ENCODE measurements at places on chromosomes 2 and 18.

- DNase-seq: no peak
Observed at GRCh38 chr2:41923156-41923786, 124.5 kb upstream of the PKDCC start.

DNA sequence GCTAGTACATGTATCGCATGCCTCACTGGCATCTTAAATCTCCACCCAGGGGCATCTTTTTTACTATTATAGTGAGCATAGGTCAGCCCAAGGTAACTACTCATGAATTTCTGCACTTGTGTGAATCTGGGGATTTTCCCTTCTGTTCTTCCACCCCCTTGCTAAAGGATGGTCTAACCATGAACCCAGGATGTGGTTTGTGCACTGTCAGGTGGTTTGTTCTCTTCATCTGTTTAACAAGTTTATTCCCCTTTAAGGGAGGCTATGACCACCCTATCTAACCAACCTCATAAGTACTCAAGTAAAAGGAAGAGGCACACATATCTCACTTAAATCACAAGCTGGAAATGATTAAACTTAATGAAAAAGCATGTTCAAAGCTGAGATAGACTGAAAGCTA lies 243.0 kb downstream of the RPRM start:
- no peak for DNase-seq

GRCh38 chr18:62802523-62802922 lies 87.2 kb downstream of the PHLPP1 start:
- DNase-seq: no peak

GRCh38 chr2:216116418-216116817 lies 7.3 kb downstream of the XRCC5 start:
- DNase-seq: no peak

GRCh38 chr2:101831351-101831865 lies 133.9 kb downstream of the MAP4K4 start:
- peak; percentile 35 for DNase-seq

DNA sequence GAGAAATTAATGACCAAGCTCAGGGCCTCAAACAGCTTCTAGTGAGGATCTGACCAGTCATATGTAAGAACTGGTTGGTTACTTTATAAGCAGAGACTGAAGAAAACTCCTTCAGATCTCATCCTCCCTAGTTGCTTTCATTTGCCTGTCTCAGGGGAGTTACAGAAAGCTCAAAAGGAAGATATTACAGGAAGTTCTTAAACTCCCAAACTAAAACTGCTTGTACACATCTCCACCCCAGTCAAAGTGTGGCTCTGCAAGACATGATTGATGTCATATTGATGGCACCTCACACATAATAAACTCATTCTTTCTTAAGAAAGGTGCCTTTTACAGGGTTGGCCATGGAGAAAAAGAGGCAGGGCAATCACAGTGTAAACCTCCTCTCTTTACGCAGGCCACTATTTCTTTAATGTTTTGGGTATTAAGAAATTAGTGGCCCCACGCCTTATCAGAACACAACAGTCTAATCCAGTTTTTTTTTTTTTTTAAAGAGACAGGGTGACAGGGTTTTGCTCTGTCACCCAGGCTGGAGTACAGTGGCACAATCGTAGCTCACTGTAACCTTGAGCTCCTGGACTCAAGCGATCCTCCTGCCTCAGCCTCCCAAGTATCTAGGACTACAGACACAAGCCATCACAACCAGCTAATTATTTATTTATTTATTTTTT lies 62.6 kb upstream of the STK17B start:
- no peak for DNase-seq

DNA sequence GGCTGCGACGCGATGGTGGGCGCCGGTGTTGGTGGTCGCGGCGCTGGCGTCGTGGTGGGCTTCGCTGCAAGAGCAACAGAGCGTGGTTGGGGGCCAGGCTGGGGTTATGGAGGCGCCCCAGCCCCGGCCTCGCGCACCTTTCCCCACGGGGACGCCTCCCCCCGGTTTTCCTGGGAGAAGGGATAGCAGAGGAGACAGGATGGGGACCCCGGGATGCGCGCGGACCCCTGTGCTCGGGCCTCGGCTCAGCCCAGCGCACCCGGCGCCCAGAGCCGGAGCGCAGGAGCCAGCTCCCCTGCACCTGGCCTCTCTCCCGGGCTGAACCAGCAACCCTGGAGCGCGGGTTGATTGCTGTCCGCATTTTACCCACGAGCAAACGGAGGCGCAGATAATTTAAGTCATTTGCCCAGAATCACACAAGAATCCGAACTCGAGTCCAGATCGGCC lies 1.0 kb downstream of the CD8A start:
- DNase-seq: no peak

GRCh38 chr18:55105873-55106272 lies 146.6 kb upstream of the CCDC68 start:
- DNase-seq: no peak

GRCh38 chr2:149725234-149725633 lies 137.7 kb upstream of the MMADHC start:
- no peak for DNase-seq

DNA sequence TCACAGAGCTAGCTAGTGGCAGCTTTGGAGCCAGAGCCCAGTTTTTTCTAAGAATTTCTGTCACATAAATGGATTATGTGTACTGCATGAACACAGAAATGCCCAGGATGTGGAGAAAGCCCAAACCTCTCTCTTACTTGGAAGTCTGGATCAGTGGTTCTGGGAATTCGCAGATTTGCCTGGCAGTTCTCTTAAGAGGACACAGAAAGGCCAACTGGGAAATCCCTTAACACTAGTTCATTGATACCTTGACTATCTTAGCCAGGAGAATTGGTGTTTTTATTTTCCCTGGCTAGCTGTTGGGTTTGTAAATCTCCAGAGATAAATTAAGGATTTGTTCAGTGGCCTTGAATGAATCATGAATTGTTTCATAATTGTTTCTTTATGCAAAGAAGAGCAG lies 95.3 kb downstream of the DPP10 start:
- no peak for DNase-seq

DNA sequence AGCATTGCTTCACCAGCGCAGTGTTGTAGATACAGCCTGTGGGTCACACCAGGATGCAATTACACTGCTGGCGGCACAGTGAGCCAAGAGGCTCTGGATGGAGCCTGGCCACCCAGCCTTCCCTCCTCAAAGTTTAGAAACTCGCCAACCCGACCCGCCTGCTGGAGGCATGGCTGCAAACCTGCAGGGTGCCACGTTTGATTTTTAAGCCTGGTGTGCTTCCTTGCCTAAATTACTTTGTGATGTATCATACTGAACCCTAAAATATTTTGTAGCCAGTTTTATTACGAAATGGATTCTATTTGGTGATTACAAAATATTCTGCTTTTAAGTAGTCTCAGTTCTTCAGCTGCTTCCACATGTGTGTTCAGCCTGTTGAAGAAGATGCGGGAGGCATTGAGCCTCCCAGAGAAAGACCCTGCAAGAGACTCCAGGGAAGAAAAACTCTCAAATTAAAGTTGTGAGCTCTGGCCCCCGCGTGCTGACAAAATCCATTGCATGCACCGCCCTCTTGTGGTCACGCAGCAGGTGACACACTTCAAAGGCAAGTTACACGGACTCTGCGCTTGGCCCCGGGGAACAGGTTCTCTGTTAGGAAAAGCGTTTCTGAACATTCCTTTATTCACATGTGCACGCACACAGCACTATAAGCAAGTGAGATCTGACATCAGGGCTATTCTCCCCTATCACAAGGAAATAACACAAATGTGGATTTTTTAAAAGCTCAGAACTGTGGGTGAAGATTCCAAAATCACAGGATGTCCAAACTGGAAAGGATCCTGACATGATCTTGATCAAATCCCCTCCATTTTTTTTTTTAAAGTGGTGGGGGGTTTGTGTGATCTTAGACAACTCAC lies 63.0 kb upstream of the TWIST2 start:
- peak; percentile 33 for DNase-seq

DNA sequence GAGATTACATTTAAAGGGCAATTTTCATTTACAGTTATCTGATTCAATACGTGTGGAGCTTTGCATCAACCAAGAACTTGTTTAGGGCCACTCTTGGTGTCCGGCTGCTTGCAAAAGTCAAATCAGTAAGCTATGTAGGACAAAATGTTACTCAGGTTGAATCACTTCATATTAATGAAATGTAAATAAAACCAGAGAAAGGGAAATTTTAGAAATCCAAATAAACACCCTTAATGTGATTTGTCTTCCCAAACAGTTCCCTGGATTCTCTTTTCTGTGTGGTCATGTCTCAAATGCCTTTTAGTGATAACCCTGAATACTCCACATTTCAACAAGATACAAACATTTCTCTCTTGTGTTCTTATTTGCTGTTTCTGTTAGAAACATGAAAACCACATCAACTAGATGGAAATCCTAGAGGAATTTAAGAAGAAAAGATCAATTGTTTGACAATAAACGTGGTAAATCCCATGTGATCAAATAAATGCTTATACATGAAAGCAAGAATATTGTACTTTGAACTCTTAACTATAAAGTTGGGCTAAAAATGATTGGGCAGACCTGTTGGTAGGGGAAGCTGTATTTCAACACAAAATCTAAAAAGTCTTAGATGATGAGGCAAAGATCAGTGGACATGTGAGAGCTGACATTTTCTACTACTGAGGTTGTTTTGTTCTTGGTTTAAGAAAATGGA lies 101.3 kb downstream of the CDC42EP3 start:
- DNase-seq: no peak

- DNase-seq: no peak
Observed at GRCh38 chr2:147578529-147578928, 266.3 kb upstream of the ACVR2A start.

DNA sequence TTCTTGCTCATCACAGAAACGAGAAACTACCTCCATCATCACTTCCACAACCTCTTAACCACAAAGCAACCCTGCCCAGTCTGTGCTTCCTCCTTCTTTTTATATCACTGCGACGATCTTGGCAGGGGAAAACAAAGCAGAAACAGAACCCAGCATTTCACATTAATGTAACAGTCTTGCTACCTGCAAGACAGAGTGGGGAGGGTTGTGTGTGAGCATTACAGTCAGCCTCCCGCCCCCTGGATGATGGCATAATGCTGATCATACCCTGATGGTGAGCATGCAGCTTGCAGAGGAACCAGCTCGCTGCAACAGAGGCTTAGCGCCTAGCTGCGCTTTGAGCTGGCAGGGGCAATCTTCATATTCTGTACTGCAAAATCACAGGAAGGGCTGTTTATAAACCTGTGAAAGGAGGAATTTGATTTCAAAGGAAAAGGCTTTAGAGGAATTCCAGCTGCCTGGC lies 376.1 kb downstream of the IRS1 start:
- DNase-seq: no peak

DNA sequence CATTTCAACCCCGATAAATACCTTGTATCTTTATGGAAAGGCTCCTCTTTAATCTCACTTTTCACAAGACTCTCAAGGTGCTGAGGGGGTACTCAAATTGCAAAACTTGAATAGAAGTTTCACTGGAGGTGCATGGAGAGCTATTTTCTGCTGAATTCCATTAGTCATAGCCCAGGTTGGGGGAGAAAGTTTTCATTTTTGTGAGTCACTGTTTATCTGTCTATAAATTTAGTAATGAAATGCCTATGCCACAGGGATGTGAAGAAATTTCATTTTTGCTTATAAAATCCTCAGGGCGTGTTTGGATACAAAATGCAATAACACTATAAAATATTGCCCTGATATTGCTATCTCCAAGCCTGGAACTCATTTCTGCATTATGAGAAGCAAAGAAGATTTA lies 346.3 kb downstream of the LRATD1 start:
- DNase-seq: no peak

DNA sequence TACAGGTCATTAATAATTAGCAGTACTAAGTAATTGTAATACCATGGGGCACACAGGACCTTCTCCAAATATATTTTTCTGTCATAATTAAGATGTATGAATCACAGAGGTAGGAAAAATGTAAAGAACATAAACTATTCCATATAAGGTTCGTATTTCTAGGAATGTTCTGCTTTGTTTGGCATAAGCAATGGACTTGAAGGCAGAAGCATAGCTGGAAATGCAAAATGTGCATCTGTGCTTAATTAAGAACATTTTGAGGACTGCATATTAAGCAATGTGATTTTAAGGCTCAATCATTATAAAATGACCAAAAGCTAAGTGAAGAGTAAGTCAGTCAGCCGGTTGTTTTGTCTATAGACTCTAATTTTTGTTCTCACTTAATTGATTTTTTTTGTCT lies 123.2 kb downstream of the RBM43 start:
- DNase-seq: no peak

DNA sequence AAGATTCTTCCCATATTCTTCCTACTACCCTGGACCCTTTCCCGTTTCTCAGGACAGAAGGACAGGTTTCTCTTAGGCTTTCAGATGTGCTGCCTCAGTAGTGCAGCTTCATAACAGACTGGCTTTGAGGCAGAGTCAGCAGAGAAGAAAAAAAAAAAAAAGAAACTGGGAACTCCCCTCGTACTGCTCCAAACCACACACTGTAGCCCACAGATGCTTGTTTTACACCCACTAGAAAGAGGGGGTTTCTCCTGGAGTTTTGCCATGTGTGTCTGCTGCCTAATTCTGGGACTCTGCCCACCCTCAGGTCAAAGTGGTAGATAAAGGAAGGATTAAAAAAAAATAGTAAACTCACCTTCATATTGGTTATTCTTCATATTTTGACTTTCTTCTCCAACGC lies 95.9 kb downstream of the NCOA1 start:
- no peak for DNase-seq

DNA sequence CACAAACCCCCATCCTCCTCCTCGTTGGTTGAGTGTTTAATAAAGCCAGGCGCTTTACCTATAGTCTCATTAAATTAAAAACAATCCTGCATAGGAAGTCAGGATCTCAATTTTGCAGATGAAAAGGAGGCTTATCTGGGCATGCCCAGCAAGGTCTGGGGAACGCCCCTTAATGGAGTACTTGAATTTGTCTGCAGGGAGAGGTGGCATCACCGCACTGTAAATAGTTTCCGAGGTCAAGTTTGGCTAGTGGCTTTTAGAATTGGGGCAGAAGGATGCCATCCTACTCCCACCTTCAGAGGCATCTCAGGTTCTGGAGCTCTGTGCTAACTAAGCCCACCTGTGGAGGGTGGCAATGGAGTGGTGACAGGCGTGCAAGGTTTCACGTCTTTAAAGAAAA lies 149.2 kb downstream of the TGIF1 start:
- no peak for DNase-seq

DNA sequence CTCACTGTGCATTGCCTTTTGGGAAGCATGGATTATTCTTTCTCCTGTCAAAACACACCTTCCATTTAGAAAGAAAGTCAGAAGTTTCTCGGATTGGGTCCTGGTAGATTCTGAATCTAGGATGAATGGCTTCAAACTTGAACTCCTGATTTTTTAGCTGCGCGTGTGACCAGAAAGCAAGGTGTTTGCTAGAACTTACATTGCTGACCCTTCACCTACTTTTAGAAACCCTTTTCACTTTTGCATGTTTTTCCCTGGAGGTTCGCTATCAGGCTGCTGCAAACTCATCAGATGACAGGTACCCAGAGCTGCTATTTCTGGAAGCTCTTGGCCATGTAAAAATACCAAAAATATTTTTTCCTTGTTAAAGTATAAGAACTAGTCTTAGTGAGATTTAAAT lies 132.0 kb downstream of the QPCT start:
- DNase-seq: no peak

GRCh38 chr2:127179766-127180165 lies 40.3 kb downstream of the CYP27C1 start:
- DNase-seq: no peak

- DNase-seq: no peak
Observed at GRCh38 chr2:191927319-191927867, 80.5 kb upstream of the CAVIN2 start.

- DNase-seq: no peak
Observed at GRCh38 chr2:120379916-120380893, 34.3 kb downstream of the INHBB start.

- DNase-seq: no peak
Observed at GRCh38 chr2:236862961-236863728, 222.5 kb upstream of the COPS8 start.

All from effector CD8-positive, alpha-beta T cell (primary cell).